ENCODE measurements at places on chromosomes 4 and X.

DNA sequence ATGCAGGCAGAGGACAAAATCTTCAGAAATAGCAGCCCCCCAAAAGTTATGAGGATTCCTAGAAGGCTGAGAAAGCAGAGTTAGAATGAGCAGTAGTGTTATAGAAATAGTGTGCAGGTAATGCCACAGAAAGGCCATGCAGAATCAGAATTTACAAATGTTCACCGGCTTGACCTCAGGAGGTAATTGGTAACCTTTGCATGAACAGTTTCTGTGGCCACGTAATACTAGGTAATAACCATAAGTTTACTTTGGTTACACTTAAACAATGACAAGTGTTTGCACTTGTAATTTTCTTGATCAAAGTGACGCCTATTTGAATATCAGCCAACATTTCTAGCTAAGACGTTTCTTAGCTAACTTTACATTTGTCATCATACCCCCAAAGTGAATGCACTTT is 393.6 kb downstream of the GPAT3 start:
- DNase-seq: no peak

DNA sequence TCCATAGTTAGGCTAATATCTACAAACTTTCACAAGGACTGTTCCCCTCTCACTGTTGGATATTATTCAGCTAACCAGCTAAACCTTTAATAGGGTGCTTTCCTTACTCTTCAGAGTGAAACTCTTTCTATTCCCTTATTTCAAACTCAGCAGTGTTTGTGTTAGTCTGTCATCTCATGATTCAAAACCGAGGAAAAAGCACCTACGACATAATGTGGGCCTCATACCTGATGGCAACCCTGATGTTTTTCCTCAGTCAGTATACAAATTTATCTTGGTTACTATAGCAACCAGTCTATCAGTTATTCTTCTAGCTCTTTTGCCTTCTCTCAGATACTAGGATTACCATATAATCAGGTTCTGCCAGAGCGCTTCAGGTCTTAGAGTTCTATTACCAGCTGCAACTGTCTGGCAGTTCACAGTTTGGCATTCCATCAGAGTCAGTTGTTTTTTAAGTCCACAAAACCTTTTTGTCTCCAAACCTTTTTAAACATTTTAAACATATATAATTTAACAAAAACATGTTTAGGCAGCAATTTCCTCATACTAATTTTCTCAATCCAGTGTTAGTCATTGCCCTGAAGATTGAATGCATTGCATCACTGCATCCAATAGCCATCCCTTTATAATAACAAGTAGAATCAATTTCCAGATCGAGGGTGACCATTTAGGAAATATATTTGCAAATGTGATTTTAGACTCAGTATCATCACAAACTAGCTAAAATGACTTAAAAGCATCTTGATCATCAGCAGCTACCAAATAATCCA is 7.4 kb downstream of the WDR44 start:
- DNase-seq: peak; percentile 63

GRCh38 chr4:126582737-126583136 is 1050.0 kb upstream of the INTU start:
- DNase-seq: no peak

DNA sequence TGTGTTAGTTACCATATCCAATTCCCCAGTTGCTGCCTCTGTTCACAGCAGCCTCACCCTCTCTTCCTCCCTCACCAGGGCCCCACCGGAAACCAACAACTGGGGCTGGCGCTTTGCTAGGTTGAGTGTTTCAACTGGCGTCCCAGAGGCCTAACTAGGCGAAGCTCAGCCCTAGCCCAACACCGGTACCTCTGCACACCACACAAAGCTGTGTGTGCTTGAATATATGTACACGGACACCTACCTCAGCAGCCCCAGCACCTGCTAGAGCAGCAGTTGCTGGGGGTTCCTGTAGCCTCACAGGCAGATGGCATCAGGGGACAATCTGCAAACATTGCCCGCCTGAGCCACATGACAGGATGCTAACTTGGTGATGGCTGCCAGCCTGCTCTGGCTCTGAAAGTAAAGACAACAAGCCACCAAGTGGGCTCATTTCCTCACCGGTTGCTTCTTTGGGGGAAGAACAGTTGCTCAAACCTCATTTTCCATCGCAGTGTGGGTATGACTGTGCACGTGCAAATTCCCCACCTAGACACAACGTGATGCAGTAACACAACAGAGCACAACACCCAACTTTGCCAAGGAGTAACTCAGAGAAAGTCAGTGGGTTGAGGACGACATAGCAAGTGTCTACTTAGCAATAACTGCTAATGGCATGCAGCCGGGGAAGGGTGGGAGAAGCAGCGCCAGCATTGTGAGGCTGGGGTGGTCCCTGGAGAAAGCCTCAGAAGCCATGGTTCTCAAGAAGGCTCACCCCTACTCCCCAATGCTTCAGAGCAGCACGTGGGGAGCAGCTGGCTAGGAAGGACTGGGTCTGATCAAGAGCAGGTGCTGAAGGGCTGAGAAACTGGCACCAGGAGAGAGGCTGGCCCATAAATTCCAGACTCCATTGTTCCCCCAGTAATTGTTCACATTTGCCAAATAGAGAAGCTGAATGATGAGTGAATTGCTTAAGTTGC is 139.5 kb downstream of the SH3KBP1 start:
- peak; percentile 89 for DNase-seq

DNA sequence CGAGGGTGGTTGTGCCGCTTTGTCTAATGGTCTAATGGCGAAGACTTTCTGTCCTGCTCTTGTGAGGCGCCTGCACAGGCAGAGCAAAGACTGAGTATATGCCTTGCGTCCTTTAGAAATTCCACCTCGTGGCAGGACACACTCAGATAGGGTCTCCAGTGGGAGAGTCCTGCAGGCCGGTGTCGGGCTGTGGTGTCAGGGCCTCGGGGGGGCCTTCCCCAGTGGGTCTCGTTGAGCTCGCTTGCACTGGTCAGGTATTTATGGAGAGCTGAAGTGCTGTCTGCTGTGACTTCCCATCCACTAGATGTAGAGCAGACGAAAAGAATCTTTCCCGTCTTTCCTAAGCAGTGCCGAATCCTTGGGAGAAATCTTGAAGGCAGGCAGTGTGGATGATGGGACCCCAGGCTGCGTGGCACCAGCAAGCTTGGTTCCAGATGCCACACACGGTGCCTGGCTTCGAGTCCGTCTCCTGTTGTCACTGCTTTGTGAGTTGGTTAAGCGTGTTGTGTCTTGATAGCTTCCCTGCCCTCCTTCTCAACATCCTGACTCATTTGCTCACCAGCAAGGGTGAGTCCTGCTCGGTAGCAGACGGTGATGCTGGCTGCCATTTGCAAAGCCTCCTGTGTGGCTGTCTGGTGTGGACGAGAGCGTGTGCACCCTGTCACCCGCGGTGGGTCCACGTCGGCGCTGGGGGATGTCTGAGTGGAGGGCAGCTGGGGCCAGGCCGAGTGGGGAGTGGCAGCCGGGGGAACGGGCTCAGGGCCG is 20.5 kb downstream of the MAEA start:
- no peak for DNase-seq

DNA sequence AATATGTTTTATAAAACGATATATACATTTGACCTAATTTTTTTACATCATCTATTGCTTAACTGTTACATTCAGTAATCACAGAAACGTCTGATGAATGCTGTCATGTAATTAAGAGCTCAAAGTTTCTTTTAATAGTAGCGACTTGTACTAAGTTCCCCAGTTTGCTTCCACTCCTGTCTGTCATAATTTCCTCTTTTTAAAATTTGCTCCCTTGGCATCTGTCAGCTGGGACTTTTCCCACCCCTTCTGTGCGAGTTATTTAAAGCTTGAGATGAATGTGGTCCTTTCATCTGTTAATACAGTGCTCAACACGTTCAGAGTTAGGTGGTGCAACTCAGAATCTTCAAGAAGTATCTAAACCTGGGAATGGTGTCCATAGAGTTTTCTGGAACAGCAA is 1.2 kb downstream of the RAP1GDS1 start:
- DNase-seq: no peak

- no peak for DNase-seq
These were observed 84.0 kb upstream of the GRPR start for GRCh38 chrX:16039363-16039762.

DNA sequence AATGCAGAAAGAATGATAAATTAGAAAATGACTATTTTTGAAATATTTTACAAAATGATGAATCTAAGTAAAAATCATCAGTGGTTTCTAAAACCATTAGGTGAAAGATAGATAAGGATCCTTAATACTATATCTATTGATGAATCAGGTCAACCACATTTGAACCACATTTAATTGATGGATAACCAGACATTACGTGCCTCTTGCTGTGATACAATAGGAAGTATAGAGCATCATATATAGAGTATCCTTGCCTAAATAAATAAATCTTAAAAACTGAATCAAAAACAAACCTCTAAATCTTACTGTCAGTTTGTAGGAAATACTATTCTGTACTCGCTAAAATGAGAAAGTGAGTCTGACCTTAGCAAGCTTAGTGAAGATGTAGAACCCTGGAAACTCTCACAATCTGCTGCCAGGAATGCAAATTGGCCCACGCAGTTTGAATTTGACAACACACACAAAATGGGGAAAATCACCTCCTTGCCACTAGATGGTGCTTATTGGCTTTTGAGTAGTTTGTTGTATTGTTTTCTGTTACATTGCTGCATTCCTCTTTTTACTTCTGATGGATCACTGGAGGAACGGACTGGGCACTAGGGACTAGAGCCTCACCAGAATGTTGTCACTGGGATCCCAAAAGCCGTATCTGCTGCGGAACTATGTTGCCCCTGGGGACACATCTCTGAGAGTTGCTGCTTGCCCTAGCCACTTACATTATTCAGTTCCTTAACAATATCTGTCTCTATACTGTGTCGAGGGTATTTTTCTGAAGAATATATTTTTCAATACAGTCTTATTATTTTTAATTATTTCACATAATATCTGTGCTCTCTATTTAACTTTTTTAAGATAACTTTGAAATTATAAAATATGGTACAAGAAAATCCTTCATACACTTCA is 25.4 kb upstream of the SLAIN2 start:
- DNase-seq: peak; percentile 45

GRCh38 chr4:54402880-54403480 is 173.9 kb downstream of the PDGFRA start:
- DNase-seq: no peak

GRCh38 chrX:133668225-133668931 is 253.1 kb upstream of the GPC4 start:
- no peak for DNase-seq

DNA sequence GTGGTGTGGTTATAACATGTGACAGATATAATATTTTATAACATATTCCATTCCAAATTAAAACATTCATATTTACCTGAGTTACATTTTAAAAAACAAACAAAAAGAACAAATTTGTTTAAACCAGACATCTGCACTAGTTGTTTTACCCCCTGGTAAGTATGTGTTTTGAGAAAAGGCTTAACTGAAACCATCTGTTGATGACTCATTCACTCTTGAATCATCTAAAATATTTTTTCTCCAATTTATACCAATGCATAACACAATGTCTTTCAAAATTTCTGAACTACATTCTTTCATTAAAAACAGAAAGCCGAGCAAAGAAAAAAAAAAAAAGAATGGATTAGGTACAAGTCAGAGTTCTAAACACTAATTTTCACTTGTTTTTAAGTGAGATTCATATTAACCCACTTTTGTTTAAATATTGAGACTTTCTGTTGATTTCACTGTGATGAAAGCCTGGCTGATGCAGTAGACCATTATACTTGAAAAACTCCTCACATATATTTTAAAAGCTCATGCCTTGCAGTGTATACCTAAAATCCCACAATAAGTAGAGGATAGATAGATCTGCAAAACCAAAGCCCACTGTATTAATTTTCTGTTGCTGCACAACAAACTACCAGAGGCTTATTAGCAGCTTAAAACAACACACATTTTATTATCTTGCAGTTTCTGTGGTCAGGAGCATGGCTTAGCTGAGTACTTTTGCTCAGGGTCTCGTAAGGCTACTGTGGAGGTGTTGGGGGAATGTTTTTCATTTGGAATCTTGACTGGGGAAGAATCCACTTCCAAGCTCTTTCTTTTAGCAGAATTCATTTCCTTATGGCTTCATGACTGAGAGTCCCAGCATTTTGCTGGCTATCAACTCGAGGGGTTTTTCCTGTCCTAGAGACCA is 221.5 kb downstream of the PCDH18 start:
- no peak for DNase-seq

DNA sequence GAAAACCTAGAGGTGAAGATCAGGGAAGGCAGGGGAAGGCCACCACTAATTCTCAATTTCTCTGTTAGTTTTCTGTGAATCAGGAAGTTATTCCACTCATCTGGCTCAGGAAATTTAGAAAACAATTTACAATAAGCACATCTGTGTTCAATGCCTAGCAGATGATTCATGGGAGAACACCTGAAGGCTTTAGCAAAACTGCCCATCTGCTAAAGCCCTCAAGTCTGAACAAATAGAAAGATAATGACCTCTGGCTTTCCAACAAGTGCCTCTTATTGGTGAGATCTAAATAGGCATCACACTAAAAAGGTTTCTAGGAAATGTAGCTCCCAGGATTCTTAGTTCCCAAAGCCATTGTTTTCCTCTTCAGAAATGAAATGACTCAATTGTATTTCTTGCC is 122.1 kb upstream of the GNPDA2 start:
- no peak for DNase-seq

GRCh38 chrX:40867352-40867751 is 132.0 kb upstream of the MED14 start:
- no peak for DNase-seq

DNA sequence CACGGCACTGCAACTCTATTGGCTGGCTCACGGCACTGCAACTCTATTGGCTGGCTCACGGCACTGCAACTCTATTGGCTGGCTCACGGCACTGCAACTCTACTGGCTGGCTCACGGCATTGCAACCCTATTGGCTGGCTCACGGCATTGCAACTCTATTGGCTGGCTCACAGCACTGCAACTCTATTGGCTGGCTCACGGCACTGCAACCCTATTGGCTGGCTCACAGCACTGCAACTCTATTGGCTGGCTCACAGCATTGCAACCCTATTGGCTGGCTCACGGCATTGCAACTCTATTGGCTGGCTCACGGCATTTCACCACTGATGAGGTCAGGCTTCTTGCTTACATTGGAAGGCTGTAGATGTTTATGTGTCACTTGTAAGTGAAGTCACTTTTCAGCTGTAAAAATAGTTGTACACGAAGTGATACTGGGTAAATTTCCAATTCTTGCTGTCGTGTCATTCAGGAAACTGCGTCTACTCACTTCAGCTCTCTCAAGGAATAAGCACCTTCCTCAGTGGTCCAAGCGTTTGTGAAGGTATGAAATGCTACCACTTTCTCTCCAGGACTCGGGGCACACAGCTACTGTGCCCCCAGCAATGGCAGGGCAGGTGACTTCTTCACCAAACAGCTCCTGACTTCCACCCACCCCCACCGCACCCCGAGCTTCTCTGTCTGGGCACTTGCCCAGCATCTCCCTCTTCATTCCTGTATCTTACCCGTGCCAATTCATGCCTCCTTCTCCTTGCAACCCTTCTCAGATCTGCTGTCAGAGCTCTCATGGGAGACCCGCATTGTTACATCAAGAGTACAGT is 141.3 kb downstream of the AFAP1 start:
- no peak for DNase-seq

All from CD4-positive, alpha-beta T cell treated with Interleukin-4 for 4 hours (primary cell).